ENCODE measurements at places on chromosomes 3 and 15.

- DNase-seq: no peak
Observed at GRCh38 chr3:61331929-61332552, 80.8 kb upstream of the FHIT start.

- DNase-seq: no peak
Observed at GRCh38 chr15:94236608-94237007, 5.2 kb downstream of the MCTP2 start.

GRCh38 chr3:76586471-76586870 lies 453.4 kb upstream of the ROBO2 start:
- no peak for DNase-seq

GRCh38 chr3:37170513-37170912 lies 3.9 kb downstream of the LRRFIP2 start:
- no peak for DNase-seq

DNA sequence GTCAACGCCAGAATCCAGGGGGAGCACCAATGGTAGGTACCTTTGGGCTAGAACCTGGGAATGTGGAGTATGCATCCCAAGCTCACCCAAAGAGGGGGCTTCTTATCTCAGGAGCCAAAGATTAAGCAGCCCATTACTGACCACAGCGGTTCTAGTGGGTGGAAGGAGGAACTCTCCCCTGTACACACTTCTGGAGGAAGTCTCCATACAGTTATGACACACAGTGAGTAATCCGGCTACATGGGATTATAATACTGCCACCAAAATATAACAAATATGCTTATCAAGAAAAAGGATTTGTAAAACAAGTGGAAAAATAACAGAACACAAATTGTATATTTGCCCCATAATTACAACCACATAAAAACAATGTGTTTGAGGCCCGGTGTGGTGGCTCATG lies 8.4 kb downstream of the MYO1E start:
- no peak for DNase-seq

GRCh38 chr15:80266113-80266512 lies 14.1 kb upstream of the CTXND1 start:
- DNase-seq: no peak

DNA sequence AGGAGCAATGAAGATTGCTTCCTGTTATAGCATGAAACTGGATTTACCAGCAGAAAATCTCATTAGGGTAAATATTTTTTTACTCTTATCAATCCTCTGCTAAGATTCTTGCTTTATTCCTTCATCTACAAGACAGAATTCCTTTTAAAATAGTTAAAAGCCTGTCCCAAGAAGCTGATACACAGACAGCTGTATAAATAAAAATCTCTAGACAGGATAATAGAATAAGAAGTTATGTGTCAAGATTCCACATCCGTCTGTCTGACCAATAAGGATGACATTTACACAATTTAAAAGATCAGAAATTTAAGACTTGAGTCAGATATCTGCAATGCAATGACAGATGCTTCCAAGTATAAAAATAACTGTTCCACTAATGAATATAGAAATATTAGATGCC lies 57.6 kb downstream of the SSR3 start:
- no peak for DNase-seq

DNA sequence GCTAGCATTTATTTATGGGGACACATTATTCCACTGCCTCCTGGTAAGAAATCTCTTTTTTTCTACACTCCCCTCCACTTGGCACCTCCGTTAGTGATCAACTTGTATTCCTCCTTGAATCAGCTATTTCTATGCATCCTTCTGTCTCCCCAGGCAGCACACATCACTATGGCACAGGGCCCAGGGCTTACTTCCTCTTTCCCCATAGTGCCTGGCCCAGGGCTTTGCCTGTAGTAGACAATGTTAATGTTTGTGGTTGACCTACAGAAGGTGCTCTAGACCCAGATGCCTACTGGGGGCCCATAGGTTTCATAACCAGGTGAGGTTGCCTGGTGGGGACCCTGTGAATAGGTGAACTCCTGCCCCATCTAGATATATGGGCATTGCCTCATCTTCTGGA lies 44.9 kb downstream of the EPHB1 start:
- DNase-seq: no peak

- DNase-seq: no peak
Observed at GRCh38 chr3:4766716-4767499, 212.3 kb upstream of the BHLHE40 start.

DNA sequence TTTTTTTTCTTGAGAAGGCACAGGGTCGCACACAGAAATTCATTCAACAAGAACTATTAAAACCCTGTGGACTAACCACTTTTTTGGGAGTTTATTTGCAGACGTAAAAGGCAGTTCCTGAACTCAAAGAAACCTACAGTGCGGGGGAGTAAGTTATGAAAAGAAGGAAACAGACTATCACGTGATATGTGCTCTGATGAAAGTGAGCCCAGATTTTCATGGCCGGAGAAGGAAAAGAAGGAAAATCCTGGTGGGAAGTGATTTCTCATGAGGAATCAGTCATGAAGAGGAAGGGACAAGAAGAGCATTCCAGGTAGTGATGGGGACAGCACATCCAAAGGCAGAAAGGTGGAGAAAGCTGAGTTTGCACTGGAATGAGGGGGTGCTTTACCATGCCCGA lies 26.1 kb downstream of the SEMA6D start:
- DNase-seq: no peak

DNA sequence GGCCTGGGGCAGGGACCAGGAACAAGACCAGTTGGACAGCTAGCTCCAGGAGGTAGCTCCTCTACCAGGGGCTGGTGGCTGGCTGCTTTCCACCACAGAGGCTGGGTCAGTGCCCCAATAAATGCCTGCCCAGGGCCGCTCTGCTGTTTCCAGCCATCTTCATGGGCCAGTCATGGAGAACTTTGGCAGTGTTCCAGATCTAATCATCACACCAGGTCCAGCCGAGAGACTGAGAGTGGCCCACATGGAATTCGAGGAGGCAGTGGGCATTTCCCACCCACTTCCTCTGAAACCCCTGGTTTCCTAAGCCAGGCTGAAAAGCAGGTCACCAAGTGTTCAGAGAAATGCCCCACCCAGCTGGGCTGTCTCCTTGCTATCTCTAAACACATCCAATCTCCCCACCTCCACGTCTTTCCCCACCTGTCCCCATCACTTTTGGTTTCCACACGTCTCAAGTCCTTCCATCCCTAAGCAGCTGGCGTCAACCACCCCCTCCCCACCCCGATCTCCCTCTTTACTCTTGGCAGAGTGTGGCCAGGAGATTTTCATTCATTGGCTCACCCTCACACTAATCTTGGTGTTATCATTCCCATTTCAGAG lies 190.0 kb upstream of the LINGO1 start:
- DNase-seq: no peak

DNA sequence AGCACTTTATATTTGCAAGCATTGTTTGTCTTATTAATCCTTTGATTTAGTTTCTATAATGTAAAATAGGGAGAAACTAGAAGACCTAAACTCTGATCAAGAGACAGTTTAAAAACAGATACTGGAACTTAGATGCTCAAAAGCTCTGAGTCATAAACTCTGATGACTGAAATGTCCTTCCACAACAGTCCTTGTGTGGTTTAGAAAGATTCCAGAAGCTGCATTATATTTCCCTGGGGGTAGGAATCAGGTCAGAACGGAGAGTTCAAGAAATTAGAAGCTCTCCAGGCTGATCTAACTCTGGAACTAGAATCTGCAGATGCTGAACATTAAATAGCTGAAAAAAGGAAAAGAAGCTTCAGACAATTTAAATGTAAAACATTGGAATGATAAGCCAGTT lies 18.3 kb upstream of the ONECUT1 start:
- DNase-seq: no peak

DNA sequence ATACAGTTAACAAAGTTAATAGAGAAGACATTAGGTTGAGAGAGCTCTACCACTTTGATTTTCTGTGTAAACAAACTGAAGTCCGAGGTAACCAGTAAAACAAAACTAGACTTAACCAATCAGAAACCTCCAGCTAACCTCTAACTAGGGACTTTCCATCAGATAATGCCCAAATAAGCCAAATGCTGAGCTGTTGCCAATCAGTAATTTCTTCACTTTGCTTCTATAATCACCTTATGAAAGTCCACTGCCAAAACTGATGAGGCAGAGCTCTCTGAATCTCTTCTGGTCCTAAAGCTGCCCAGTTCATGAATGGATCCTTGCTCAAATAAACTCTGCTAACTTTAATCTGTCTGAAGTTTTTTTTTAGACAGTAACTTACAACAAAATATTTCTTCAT lies 448.0 kb upstream of the NECTIN3 start:
- DNase-seq: no peak

DNA sequence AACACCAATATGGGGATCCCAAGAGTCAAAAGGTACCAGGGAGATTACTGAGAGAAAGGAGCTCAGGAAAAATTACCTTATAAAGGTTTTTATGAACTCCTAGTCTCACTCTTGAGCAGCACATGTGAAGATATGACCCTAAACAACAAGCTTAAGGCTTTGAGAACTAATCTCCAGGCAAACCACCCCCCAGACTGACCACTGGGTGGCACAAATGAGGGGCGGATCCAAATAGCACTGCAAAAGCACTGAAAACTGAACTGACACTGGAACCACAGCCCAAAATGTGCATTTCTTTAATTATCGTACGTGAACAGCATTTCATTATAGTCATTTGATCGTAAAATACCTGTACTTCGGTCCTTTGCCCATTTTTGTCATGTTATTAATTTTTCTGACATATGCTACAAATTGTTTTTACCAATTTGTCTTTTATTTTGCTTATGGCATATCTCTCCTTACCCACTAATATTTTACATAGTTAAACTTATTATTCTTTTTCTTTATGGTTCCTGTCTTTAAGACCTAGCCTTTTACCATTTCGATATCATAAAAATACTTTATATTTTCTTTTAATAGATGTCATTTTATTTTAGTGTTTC lies 31.5 kb upstream of the TFDP2 start:
- DNase-seq: no peak

DNA sequence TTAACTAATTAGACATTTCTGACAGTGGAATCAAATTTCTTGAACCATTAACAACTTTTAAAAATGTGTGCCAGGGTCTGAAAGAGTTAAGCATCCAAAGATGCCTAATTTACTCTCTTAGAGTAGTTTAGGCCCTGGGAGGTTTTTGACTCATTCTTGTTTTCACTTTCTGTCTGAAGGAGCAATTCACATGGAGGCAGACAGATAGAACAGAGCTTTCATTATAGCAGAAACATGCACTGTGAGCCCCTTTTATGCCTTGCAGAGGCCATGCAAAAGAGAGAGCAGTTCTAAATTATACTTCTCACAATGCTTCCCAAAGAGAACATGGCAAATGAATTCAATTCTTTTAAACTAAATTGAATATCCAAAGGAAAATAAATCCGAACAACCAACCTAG lies 554.8 kb downstream of the MFSD1 start:
- DNase-seq: no peak

DNA sequence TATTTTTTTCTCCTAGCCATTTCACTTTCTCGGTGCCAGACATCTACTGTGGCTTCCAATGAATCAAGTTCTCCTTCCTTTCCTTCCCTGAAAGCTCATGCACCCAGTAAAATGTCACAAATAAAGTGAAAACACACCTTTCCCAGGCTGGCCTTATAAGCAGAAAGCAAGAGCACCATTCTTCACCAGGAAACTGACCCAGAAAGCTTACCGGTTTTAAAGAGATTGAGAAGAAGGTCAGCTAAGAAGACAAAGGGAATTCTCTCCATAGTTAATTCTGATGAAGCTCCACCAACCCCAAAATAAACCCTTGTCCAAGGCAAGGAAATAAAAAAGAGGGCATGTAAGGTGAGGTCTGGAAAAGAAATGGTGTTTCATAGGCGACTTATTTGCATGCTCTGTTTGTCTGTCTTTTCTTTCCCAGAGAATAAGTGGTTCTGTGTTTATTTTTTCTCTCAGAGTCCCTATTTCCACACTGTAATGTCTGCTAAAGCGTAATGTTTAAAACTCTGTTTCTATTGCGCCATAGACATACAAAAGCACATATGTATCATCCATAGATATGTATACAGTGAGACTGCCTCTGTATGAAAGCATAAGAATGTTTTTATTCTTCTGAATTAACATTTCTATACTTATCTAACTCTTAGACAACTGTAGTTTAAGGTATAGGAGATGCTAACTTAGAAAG lies 2.8 kb downstream of the LSAMP start:
- no peak for DNase-seq

GRCh38 chr3:58670506-58671135 lies 4.0 kb upstream of the FAM3D start:
- DNase-seq: no peak

- DNase-seq: no peak
Observed at GRCh38 chr15:63358241-63359029, 23.2 kb downstream of the CA12 start.

- peak; percentile 66 for DNase-seq
Observed at GRCh38 chr3:147661916-147662315, 252.8 kb downstream of the ZIC1 start.

DNA sequence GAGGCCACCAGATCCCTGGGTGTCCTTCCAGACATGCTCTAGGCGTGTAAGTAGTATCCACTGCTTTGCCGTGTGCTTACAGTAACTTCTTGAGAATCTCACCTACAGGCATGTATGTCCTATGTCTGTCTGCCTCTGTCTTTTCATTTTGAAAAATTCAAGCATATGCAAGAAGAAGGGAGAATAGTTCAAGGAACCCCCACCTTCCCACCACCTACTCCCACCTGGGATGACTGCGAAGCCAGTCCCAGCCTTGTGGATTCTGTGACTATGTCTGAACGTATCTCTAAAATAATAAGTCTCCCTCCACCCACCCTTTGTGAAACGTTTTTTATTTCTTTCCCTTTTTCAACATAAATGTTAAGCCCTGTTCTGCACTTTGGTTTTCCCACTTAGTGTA lies 15.0 kb downstream of the CHST13 start:
- no peak for DNase-seq

DNA sequence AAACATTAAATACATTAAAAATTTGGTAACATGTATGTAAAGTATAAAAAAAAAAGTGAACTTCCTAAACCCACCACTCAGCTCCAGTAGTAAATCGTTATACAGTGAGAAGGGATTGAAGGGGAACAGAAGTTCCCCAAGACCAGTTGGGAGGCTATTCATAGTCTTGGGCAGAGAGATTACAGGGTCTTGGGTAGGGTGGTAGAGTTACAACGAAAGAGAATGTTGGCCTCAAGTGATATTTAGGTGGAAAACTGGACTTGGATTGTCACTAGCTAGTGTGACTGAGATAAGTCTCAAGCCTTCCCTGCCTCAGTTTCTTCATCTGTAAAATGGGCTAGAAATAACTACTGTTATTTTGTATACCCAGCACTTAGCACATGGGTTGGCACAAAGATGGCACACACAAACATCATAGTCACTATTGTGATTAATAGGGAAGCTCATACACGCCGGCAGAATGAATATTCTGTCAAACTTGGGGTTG lies 431 bp upstream of the YEATS2 start:
- DNase-seq: no peak

DNA sequence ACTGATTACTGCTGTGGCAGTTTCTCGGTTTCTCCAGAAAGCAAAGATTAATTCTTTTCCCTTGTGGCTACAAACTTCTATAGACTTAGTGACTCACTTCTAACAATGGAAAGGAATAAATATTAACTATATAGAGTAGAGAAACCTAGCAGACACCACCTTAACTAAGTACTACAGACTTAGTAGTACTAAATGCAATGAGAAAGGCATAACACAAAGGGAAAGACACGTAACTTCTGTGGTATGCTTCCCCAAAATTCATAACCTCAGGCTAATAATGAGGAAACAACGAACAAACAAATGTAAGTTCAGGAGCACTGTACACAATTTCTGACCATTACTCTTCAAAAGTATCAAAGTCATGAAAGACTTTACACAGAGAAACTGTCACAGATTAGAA lies 31.2 kb downstream of the ATG3 start:
- no peak for DNase-seq

Measured in NCI-H1436 treated with DMSO at 0.1 percent for 48 hours (cell line).